Pancreas (tissue), 10 donors: ENCODE measurements at places on chromosomes 1 and 21. TPM values are rescaled to one million over a fixed set of nuclear protein-coding genes. Genes with fewer than 3 reads are reported as not detected.

Gene PIGR
- total RNA-seq = 83.4 TPM

DNA sequence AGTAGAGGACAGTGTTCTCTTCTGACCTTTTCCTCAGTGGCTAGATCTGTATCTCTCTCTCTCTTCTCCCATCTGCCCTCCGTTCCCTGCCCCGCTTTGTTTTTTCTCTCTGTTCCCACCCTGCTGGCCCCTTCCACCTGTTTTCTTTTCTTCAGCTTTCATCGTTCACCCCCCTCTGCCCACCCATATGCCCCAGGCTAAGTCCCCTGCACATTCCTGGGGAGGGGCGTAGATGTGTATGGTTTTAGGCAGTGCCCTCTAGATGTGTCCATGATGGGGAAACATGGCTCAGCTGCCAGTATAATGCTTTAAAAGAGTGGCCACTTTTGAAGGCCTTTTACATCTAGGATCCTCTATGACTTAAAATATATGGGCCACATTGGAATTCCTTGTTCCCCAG lies 13.6 kb downstream of the S100A11 start:
- no peak for DNase-seq

- DNase-seq = no peak
Observed at GRCh38 chr1:90839323-90839722, 122.2 kb upstream of the BARHL2 start.

DNA sequence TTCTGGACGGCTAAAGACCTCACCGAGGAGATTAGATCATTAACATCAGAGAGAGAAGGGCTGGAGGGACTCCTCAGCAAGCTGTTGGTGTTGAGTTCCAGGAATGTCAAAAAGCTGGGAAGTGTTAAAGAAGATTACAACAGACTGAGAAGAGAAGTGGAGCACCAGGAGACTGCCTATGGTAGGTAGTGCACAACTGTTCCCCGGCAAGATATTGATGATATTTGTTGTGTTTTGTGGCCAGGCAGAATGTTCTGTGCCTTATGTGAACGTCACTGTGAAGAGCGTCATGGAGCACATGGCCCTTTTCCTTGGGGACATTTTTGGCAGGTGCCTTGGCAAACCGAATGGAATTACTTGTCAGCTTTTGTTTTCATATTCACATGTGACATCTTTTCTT lies 191.7 kb downstream of the DISC1 start:
- DNase-seq = no peak

DNA sequence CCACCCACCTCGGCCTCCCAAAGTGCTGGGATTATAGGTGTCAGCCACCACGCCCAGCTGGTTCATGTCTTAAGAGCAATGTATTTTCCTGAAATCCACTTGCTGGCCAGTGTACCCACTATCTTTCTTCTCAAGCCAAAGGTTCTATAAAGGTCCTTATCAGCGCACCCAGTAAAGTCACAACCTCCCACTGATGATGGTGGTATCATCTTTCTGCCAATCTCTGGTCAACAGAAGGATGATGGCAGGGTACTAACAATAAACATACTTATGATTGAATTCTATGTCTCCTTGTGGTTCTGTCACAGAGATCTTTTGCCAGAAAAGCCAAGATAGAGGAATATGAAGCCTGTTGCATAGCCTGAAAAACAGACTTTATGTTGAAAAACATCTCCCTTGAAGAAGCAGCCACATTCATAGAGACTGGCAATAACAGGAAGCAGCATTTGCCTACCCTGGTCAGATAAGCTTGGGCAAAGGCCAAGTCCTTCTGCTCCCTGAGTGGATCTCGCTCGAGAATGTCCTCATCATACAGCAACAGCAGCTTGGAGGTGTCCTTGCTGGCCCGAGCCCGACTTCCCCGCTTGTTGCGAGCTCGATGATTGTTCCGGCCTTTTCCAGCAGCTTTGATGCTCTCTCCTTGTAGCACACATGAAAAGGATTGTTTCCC lies 73.0 kb downstream of the DAP3 start:
- DNase-seq = no peak

DNA sequence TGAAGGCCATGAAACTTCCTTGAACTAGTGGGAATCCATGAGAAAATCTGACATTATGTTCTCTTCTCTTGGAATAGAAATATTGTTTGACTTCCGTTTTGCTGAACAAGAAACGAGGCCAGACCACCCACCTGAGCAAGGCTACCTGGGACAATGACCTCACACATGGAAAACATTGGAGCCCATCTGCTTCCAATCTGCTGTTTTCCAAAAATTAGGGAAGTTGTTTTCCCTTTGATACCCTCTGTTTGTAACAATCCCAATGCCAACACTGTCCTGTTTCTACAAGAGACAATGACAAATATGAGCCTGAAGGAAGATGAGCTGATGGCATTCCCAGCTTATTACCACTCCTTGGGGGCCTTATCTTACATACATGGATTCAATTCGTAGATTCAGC lies 29.4 kb downstream of the OR2C3 start:
- no peak for DNase-seq

GRCh38 chr1:97046765-97047420 lies 325.3 kb downstream of the PTBP2 start:
- no peak for DNase-seq

DNA sequence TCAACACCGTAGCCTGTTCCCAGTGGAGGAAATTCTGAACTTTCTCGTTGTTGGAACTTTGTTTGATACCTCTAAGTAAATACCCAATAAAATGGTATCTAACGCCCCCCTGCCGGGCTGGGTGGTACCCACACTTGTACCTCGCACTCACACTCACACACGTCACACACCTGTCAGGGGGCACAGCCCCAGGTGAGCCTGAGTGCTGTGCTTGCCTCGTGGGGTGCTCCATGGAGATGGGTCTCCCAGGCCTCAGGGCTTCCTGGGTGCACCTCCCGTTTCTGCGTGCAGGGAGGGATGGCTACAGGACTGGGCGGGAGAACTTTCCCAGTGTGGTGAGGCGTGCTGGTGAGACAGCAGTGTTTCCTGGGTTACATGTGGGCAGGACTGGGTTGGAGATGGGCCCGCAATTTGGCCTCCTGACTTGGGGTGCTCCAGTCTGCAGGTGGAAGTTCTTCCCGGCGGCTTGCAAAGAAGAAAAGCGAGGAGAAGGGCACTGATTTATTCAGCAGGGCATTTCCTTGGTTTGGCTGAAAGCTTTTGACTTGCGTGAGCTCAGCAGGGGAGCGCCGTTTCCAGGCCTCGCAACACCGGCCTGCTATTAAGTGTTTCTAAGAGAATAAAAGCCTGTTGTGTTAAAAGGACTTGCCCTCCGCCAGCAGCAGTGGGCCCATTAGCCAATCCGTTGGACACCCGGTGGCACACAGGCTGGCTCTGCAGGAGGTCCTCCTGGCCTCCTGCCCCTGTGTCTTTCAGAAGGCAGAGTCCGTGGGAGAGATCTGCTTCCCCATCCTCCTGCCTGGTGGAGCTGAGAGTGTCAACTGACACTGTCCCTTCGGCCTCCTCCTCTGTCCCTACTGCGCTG lies 79.7 kb downstream of the KIF26B start:
- DNase-seq = peak; percentile 84

- DNase-seq = no peak
Observed at GRCh38 chr1:978069-978834, 3.6 kb downstream of the PERM1 start.

- no peak for DNase-seq
Observed at GRCh38 chr21:44582055-44582454, 1.7 kb upstream of the KRTAP10-5 start.
